ENCODE measurements at places on chromosomes 6 and 20. TPM values are rescaled to one million over a fixed set of nuclear protein-coding genes. Genes with fewer than 3 reads are reported as not detected.

DNA sequence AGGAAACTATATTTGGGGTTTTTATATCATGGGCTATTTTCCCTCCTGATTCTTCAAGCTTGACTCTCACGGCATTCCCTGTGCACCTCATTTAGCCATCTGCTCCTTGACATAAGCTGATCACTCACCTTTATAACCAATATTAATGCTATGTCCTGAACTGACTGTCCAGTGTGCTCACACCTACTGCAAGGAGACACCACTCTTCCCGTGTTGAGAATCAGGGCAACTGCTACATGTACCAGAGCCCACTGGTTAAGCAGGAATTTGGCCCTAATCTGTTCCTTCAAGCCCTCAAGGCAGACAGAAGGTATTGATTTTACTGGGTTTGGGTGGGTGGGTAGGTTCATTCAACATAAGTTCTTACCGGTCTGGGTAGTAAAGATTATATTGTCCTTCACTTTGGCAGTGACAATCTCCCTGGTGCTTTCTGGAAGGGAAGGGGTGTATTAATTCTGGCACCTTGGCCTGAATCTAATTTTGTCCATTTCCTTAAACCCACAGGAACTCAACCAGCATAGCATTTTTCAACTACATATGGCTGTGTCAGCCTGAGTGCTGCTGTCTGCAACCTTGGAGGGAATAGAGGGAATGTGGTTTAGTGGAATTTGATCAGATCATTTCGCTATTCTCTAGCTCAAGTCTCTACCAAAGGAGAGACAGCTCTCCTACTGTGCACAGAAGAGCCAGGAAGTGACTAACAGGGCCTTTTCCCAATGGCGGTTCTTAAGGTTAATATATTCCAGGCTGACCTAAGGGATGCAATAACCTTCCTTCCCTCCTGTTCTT is 293.2 kb downstream of the BTBD9 start:
- no peak for DNase-seq

The CST2 gene
- not detected for total RNA-seq

The RHAG gene
- 2.9 TPM for total RNA-seq

GRCh38 chr6:31687321-31687720 is 6.5 kb upstream of the LY6G5C start:
- no peak for DNase-seq

- no peak for DNase-seq
These were observed 162.5 kb downstream of the ALDH8A1 start for GRCh38 chr6:134787261-134787877.

DNA sequence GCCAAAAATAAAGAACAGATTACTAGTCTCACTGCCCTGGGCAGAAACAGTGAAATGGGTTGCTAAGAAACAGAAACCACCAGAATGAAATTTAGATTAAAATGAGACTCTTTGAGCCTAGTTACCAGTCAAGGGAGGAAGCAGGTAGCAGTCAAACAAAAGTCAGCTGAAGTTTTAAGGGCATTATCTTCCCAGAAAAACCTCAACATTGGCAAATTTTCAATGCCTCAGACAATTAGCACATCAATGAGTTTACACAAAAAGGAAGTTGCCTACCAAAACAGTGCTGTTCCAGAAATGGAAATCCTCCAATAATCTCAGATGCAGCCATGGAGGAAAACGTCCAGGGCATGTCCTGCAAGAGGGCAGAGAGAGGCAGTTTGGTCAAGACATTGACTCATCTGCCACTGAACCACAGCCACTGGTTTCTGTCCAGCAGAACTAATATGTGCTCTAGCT is 399.7 kb upstream of the ADGRB3 start:
- no peak for DNase-seq

DNA sequence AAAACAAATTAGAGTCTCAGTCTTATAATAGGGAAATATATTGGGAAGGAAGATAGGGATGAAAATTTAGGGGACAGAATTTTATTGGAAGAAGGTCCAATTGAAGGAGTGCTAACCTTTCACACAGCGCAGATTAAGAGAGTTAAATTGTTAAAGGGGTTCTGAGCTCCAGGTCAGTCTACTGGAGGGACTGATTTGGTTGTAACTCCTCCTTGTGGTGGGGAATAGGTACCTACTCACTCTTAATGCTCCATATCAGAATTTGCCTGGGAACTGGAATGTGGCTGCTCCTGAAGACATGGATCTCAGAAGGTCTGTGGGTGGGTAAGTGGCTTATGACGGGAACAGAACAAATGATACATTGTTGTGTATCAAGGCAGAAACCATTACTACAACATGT is 143.5 kb downstream of the FLRT3 start:
- DNase-seq = no peak

DNA sequence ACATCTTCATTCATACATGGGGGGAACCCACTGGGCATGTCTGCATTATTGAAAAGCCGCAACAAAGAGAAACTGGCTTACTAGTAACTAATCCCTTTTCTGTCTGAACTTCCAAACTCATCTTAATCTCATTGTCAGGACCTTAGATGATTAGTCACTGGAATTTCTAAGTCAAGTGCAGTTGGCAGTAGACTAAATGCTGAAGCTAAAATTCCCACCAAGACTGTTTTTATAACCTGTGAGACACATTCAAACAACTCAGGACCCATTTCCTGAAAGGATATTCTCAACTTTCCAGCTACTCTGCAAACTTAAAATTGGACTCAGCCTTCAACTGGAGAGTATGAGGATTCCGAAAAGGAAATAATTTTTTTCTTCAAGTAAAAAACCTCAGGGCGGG is 94.8 kb upstream of the SCAF8 start:
- DNase-seq = no peak
